ENCODE measurements at places on chromosomes 16 and 17.

GRCh38 chr17:77566151-77566550 lies 392.4 kb upstream of the TNRC6C start:
- no peak for DNase-seq

DNA sequence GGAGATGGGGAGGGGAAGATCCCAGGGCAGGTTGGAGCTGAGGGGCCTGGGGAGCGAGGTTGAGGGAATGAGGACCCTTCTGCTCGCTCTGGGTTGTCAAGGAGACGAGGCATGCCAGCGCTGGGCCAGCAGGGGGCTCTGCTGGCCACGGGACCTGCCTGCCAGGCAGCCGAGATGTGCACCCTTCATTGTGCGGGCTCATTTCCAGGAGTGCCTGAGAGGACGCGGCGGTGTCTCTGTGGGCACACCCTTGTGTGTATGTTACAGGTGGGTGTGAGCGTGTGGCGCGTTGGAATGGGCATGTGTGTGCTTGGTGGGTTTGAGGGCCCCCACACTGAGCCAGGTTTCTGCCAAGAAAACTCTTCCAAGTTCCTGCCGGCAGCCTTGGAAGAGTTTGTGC lies 15.9 kb downstream of the ARHGAP23 start:
- no peak for DNase-seq

GRCh38 chr17:76336756-76337412 lies 16.8 kb downstream of the PRPSAP1 start:
- no peak for DNase-seq

DNA sequence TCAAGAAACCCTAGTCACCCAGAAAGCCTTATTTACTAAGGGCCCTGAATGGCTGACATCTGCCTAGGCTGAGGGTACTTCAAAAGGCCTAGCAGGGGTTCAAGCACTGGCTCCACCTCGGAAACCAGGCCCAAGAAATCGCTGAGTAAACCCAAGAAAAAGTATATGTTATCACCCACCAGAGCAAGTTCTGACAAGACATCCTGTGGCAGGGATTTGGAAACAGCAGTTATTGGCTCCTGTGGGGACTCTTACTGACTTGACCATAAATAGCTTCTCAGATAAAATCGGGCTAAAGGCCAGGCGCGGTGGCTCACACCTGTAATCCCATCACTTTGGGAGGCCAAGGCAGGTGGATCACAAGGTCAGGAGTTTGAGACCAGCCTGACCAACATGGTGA lies 12.2 kb downstream of the ATP6V0D1 start:
- DNase-seq, result no peak

GRCh38 chr17:77488531-77489238 lies 347.9 kb downstream of the SEC14L1 start:
- DNase-seq, result no peak

GRCh38 chr17:38879878-38880665 lies 10.2 kb downstream of the LASP1 start:
- DNase-seq, result peak; percentile 84

- DNase-seq, result no peak
Measured at GRCh38 chr16:324451-325334, 27.8 kb downstream of the AXIN1 start.

GRCh38 chr17:38575781-38576180 lies 30.0 kb downstream of the SRCIN1 start:
- no peak for DNase-seq

GRCh38 chr17:77364381-77364911 lies 223.7 kb downstream of the SEC14L1 start:
- DNase-seq, result no peak

DNA sequence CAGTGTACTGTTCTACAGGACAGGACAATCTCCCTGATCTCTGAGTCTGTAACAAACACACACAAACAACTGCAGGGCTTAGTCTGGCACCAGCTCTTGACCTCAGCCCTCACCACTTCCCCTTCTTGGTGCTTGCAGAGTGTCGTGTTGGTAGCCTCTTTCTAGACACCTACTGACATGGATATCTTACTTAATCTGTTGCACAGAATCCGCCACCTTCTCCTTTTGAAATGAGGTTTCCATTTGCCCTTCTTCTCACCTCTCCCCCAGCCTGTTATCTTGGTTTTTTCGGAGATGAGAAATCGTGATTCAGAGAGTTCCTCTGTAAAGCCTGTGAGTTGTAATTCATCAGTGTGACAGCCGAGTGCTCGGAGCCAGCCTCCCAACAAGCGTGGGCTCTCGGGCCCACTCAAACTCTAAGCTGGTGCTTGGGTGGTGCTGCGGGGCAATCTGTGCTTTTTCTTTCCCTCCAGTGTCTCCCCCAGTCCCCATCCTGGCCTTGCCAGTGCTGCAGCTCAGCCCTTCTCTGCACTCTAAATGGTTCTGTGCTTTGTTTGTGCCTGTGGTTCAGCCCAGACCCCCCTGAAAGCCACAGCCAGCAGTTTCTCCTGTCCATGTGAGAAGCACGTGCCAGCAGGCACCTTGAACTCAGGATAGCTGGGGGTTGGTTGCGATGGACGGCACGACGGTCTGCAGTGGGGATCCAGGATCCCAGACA lies 28.1 kb downstream of the KIAA0513 start:
- peak; percentile 44 for DNase-seq

DNA sequence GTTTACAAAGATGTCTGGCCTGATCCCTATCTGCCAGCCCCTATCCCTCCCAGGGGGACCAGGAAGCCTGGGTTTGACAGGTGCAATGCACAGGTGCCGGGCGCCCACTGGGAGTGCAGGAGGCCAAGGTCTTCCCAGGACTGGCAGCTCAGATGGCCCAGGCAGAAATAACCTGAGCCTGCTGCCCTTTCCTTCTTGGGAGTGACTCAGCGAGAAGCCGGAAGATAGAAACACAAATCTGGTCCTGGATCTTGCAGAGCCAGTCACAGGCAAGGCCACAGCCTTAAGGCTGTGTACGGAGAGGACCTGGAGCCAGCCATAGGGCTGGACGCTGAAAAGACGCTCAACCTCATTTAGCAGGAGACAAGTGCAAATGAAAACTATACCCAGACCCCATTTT lies 27.7 kb downstream of the GPR142 start:
- no peak for DNase-seq

GRCh38 chr16:80573700-80574120 lies 32.9 kb downstream of the DYNLRB2 start:
- DNase-seq, result no peak

- DNase-seq, result no peak
Measured at GRCh38 chr16:14205666-14206065, 134.5 kb downstream of the MRTFB start.

DNA sequence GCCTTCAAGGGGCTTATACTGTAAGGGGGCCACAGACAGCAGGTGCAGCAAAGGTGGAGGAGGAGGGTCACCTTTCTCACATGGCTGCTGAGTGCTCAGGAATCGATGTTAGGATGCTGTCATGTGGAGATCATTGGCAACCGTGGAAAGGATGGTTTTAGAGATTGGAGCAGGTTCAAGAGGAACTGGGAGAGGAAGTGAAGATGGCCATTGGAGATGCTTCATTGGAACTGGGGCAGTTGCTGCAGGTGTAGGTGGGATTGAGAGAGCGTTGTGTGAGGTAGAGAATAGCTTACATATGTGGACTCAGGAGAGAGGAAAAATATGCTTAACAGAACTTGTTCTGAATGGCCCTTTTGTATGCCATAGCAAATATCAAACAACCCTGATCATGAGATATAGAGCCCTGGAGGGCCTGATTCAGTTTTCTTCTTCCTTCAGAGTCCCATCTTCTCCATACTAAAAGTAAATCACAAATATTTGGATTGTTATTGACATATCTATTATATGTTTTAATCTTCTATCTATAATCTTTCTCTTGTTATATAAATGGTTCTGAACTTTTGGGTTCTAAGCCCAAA lies 40.8 kb downstream of the LDHD start:
- DNase-seq, result no peak

GRCh38 chr17:8846768-8847211 lies 20.7 kb downstream of the PIK3R6 start:
- peak; percentile 34 for DNase-seq

GRCh38 chr16:69669577-69669976 lies 56.8 kb downstream of the NQO1 start:
- no peak for DNase-seq

- no peak for DNase-seq
Measured at GRCh38 chr16:8907096-8907495, 24.9 kb downstream of the LITAFD start.

GRCh38 chr16:35599429-35600160 lies 2140.2 kb downstream of the TP53TG3F start:
- no peak for DNase-seq

GRCh38 chr17:79290726-79291125 lies 216.1 kb downstream of the ENGASE start:
- no peak for DNase-seq

Measured in kidney capillary endothelial cell (primary cell).